Stomach (tissue), 19 donors: ENCODE measurements at places on chromosomes 5 and 9. TPM values are rescaled to one million over a fixed set of nuclear protein-coding genes. Genes with fewer than 3 reads are reported as not detected.

DNA sequence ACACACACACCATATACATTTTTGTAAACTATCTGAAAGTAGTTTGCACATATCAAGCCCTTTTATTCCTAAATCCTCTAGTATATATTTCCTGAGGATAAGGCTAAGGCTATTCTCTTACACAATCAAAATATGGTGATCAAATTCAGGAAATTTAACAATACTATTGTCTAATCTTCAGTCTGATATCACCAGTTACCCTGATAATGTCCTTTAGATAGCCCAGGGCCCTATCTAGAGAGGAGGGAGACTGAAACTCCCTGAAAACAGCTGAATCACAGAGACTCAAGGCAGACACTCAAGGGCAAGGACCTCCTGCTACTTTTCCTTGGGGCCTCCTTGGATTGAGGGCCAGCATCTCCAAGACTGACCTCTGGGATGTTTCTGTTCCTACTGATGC lies 30.4 kb downstream of the PTTG1 start:
- DNase-seq = no peak

The PKN3 gene
- 8.0 TPM for polyA plus RNA-seq

GRCh38 chr5:21680196-21680595 lies 1172.9 kb downstream of the CDH12 start:
- no peak for DNase-seq

The GCNT1 gene
- 10.1 TPM for polyA plus RNA-seq

DNA sequence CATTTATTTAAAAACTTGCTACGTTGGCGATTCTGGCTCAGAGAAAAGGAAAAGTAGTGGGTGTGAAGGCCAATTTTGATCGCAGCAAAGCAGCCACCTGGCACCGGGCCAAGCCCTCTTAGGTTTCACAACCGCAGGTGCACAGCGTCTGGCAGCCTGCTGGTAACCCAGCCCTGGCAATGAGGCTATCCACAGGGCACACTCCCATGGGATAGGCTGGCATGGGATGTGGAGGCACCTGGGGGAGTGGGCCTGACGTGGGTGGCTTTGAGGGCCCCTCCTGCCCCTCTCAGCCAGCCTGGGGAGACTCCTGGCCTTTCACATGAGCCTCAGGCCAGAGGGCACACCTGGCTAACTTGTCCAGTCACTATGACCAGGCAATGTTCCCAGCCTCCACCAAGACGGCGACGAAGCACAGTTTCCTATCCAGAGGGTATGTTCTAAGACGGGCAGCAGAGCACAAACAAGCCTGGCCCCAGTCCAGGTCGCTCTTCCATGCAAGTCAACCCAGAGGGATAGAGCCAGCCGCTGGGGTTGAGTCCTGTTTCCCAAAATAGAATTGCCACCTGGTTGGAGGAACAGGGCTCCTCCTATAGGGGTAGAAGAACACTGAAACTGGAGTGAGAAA lies 19.0 kb downstream of the CMBL start:
- peak; percentile 96 for DNase-seq

The DDX4 gene
- not detected for polyA plus RNA-seq

GRCh38 chr9:38202336-38202938 lies 133.4 kb upstream of the SHB start:
- no peak for DNase-seq

DNA sequence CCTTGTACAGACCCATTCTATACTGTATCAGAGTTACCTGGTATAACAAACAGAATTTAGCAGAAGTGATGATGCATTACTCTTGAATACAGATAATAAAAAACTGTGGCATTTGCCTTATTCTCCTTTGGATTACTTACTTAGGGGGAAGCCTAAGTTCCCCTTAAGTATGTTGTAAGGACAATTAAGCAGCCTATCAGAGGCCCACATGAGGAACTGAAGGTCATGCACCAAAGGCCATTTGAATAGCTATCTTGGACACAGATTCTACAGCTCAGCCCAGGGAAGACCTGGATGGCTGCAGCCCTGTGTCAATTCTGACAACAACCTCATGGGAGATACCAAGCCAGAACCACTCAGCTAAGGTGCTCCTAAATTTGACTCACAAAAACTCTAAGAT lies 125.2 kb downstream of the RAPGEF6 start:
- DNase-seq = no peak

GRCh38 chr5:146722361-146722779 lies 156.2 kb downstream of the PPP2R2B start:
- no peak for DNase-seq

- DNase-seq = no peak
These were observed 2.3 kb downstream of the MED22 start for GRCh38 chr9:133345596-133345995.

DNA sequence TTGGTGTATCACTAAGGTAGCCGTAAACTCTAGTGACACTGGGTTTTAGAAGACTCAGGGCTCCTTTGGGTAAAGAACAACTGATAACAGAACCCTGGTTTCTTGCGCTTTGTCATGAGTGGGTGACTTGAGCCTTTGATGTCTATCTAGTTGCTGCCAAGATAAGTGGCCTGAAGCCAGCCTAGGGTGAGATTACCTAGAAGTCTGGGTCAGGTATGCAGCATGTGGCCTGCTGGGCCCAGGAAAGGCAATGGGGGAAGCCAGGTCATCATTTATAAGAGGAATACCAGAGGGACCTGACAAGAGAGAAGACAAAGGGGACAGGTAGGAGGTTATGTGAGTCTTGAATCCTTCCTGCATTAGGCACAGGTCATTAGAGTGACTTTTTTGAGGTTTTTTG lies 23.2 kb upstream of the GARNL3 start:
- no peak for DNase-seq

- no peak for DNase-seq
These were observed 28.9 kb downstream of the DCP2 start for GRCh38 chr5:113005454-113005853.

The TMEM8B gene
- polyA plus RNA-seq = 9.2 TPM

- DNase-seq = peak; percentile 48
These were observed 43.8 kb downstream of the ANKRD33B start for GRCh38 chr5:10607666-10608073.

GRCh38 chr9:6302417-6302816 lies 25.8 kb upstream of the TPD52L3 start:
- DNase-seq = no peak

DNA sequence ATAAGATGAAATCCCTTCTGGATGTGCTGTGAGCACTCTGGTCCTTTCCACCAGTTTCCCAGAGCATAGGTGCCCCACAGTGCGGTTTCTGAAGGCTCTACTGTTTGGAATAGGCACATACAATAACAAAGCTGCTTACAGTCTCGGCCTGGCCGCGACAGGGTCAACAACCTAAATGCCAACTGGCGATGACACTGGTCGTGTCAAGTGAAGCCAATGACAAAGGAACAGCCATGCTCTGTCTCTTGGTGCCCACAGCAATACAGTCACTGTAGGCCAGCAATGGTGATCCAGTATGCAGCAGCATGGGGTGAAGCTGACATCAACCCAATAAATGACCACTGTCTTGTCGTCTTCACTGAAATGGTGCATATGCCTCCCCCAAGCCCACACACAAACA lies 47.8 kb upstream of the EQTN start:
- DNase-seq = no peak

DNA sequence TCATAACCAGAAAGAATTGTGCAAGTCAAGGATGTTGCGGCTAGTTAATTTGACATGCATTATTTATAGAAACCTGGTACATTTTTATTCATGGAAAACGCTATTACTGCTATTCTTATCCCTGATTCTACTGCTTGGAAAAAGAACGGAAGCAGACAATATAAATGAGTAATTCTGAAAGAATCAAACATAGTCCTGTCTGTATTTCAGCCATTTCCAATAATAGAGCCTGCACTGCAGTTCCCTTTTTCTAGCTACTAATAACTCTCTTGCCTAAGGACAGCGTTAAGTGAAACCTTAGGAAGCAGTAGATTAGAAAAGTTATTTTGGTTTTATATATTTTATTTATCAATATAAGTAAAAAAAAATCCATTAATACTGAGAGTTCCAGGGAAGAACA lies 414.9 kb downstream of the CYLC2 start:
- DNase-seq = no peak

DNA sequence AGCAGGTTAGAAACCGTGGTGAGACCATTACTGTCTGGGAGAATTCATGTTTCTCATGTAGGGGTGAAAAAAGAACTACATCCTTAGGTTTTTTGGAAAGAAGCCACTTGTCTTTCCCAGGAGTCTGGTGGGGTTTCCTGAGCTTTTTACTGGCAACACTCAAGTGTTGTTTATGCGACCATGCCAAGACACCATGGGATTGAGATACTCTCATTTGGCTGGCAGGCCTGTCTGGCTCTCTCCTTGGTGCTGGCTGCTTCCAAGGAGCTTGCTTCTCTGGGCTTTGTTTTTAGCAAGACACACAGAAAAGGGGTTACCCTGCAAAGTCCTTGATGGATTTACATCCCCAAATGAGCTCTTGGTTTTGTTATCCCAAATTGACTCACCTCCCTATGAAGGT lies 80.9 kb upstream of the ISL1 start:
- no peak for DNase-seq

The TAF1L gene
- polyA plus RNA-seq = not detected

The WWC1 gene
- 16.6 TPM for polyA plus RNA-seq

- no peak for DNase-seq
These were observed 35.2 kb downstream of the INSYN2B start for GRCh38 chr5:169944922-169945680.

DNA sequence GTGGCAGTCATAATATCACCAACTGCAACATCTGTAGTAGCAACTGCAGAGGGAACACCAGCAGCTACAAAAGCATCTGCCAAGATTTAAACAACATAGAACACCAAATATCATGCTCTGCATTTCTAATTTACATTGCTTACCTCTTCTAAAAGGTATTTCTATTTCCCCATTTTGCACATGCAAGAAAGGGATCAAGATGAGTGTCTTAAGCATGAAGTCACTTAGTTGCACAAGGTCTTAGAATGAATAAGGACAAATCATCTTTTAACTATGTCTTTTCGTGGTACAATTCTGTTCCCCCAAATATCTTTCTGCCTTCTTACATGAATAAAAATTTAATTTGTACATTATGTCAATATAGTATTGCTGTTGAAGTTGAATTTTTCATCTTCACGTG lies 1746.4 kb downstream of the EFNA5 start:
- DNase-seq = no peak

The CER1 gene
- polyA plus RNA-seq = not detected

GRCh38 chr5:45521067-45521466 lies 175.1 kb downstream of the HCN1 start:
- no peak for DNase-seq

The FABP6 gene
- 0.50 TPM for polyA plus RNA-seq

GRCh38 chr9:81370096-81370495 lies 319.3 kb downstream of the TLE1 start:
- no peak for DNase-seq

GRCh38 chr5:1106385-1107166 lies 5.3 kb downstream of the SLC12A7 start:
- DNase-seq = no peak

- no peak for DNase-seq
These were observed 234.2 kb upstream of the MEF2C start for GRCh38 chr5:89117124-89117644.

The AMACR gene
- 30.9 TPM for polyA plus RNA-seq

DNA sequence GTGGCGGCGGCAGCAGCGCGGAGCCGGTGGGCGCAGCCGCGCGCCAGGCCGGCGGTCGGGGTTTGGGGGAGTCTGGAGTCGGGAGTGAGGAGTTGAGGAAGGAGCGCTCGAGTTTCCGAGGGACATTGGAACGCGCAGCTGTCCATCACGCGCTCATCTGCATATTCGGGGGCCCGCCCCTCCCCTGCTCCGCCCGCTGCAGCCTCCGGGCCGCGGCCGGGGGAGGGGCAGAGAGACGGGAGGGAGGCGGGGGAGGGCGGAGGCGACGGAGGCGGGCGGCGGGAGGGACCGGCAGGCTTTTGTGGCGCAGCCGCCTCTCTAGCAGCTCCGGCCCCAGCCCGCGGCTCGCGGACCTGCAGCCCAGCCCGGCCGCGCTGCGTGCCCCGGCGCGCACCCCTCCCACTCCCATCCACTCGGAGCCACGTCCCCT lies at the start of gene IRX2:
Gene IRX2, minus strand, starts transcription at position 86 of the 430 bp plus-strand sequence. CDS start 264 bp downstream, outside the sequence.
- DNase-seq = peak; percentile 93

GRCh38 chr5:80072103-80073073 lies 37.2 kb downstream of the THBS4 start:
- no peak for DNase-seq

- no peak for DNase-seq
These were observed 70.5 kb downstream of the EPB41L4B start for GRCh38 chr9:109250311-109250741.

The F2RL1 gene
- 4.8 TPM for polyA plus RNA-seq

- no peak for DNase-seq
These were observed 56.3 kb downstream of the TMEM174 start for GRCh38 chr5:73229271-73229670.

GRCh38 chr5:24765219-24765618 lies 120.4 kb upstream of the CDH10 start:
- DNase-seq = no peak

GRCh38 chr9:7125231-7125630 lies 367.5 kb downstream of the KDM4C start:
- no peak for DNase-seq

- no peak for DNase-seq
These were observed 144.8 kb downstream of the GADD45G start for GRCh38 chr9:89749500-89750116.

The SELENOP gene
- polyA plus RNA-seq = 236 TPM

- peak; percentile 38 for DNase-seq
These were observed 10.4 kb downstream of the ANGPTL2 start for GRCh38 chr9:127112056-127112455.

The LCN1 gene
- polyA plus RNA-seq = not detected
